ENCODE measurements at places on chromosomes 12 and 14.

DNA sequence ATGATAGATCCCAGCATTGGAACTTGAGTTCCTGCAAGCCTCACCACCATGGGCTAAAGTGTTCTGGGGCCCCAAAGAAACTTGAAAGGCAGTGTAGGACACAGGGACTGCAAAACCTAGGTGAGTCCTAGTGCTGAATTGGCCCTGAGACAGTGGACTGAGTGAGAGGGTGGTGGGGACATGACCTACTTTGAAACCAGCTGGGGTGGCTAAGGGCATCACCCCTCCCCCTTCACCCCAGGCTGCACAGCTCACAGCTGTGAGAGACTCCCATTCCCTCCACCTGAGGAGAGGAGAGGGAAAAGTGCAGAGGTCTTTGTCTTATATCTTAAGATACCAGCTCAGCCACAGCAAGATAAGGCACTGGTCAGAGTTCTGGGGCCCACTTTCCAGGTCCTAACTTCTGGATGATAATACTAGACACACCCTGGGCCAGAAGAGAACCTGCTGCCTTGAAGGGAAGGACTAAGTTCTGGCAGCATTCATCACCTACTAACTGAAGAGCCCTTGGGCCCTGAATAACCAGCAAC is 62.5 kb downstream of the MAPKAPK5 start:
- DNase-seq = no peak

GRCh38 chr14:66508846-66509621 is 1.1 kb downstream of the GPHN start:
- peak; percentile 54 for DNase-seq

- no peak for DNase-seq
These were observed 41.7 kb upstream of the ITPR2 start for GRCh38 chr12:26874501-26875296.

DNA sequence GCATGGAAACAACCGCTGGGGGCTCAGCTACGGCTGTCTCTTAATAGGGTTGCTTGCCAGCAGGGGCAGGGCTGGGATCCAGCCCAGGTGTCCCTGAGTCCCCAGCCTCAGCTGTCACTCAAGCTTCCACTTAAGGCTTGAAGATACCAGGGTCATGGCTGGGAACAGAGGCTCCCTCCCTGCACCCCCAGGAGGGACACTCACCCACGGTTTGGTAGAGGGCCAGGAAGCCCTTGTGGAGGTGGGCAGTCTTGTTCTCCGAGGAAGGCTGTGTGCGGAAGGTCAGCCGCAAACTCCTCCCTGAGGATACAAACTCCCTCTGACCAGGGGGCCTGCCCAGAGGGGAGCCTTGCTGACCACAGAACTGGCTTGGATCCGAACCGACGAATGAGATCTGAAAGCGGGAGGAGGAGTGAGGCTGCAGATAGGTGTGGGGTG is 7.3 kb downstream of the C1RL start:
- no peak for DNase-seq

GRCh38 chr12:94239332-94239993 is 91.1 kb downstream of the PLXNC1 start:
- no peak for DNase-seq

- no peak for DNase-seq
These were observed 1.8 kb downstream of the SH2B3 start for GRCh38 chr12:111407377-111408115.

- no peak for DNase-seq
These were observed 10.9 kb downstream of the PLEKHD1 start for GRCh38 chr14:69495341-69495921.

GRCh38 chr14:84228702-84229101 is 1301.2 kb upstream of the FLRT2 start:
- no peak for DNase-seq

DNA sequence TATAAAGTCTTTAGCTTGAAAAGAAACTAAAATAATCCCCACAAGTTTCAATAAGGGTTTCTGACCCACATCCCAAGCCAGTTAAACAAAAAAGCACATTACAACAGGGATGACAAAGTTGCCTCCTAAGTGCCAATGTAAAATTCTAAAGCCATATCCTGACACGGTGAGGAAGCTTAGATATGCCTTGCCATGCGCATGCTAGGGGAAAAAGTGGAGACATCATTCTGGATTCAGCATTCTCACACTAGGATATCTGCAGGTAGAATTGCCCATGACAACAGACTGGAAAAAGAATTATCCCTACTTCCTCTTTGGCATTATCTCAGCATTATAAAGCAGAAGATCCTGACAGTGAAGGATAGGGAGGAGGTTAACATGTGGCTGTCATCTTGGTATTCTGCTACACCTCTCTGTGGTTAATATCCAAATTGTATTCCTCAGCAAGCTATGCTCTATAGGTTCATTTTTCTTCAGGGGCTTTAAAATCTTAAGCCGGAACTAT is 4.9 kb downstream of the DUSP6 start:
- DNase-seq = no peak

DNA sequence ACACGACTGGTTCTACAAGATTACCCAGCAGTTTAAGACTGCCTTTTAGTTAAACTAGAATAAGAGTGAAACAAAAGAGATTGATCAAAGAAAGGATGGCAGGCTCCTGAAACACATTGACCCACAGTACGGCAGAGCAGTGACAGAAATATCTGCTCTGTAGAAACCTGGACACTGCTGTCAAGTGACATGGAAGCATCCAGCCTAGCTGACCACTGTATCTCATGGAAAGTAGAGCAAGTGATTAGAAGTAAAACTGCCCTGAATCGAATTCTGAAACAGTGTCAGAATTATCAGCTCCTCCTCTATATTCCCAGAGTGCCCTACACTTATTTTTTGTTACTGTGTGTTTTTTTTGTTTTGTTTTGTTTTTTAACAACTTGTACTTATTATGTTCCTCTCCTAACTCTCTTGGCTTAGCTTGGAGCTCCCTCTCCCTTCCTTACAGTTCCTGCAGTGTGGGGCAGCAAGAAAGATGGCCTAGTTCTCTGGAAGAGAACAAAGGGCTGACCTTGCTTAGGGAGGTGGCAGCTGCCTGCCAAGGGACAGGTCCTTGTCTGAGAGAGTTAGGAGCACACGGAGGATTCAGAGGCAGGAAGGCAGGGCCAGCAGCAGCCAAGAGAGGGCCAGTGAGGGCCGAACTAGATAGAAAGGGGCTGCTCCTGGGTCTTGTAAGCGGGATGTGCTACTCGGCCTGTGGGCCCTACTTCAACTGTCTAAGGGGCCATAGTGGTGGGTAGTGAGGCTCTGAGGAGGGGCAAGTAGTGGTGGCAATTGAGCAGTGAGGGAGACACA is 97.2 kb downstream of the PTPRR start:
- DNase-seq = no peak

DNA sequence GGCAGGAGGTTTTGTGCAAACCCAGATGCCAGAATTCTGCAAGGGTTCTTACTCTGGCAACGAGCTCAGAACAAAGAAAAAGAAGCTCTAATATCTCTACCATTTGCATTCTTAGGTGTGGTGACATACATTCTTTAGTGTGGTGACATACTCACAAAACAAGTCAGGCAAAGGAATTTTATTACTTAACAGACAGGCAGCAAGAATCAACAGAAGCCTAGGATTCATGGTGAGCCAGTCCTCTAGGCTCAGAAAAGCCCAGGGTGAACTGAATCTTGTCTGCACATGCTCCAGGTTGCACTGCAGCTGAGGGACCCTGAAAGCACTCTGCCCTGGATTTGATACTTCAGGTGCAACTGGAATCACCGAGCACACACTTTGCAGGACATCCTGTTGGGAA is 122.4 kb upstream of the PTPRQ start:
- DNase-seq = no peak

GRCh38 chr14:73243341-73243740 is 6.0 kb downstream of the PAPLN start:
- DNase-seq = no peak

DNA sequence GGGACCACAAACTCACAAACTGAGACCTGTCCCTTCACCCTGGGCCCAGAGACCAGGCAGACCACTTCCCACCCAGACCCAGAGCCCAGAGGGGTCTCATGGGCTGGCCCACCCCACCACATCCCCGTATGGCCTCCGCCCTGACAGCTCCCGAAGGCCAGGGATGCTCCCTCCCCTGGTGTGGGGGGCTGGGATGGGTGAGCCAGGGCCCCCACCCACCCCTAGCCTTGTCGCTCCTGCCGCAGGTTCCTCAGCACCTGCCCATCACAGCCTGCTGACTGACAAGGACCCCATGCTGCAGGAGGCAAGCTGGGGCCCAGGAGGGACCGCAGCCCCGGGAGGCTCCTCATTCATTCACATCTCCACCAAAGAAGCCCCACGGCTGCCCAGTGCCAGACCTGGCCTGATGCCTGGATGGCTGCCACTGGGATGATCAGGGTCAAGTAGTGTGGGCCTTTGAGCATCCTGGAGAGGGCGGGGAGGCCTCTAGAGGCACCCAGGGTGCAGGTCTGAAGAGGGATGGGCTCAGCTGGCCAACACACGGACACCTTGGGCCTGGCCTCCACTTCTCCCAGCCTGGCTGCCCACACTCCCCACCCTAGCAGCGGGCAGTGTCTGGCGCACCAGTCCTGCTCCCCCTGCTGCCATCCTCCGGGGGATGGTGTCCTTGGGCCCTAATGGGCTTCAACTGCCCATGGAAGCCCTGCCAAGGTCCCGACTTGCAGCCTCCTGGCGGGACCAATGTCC is 24.7 kb upstream of the GPR132 start:
- DNase-seq = no peak

GRCh38 chr12:66453120-66453519 is 150.8 kb downstream of the HELB start:
- no peak for DNase-seq

GRCh38 chr12:120093336-120093591 is 23.3 kb downstream of the RAB35 start:
- no peak for DNase-seq

DNA sequence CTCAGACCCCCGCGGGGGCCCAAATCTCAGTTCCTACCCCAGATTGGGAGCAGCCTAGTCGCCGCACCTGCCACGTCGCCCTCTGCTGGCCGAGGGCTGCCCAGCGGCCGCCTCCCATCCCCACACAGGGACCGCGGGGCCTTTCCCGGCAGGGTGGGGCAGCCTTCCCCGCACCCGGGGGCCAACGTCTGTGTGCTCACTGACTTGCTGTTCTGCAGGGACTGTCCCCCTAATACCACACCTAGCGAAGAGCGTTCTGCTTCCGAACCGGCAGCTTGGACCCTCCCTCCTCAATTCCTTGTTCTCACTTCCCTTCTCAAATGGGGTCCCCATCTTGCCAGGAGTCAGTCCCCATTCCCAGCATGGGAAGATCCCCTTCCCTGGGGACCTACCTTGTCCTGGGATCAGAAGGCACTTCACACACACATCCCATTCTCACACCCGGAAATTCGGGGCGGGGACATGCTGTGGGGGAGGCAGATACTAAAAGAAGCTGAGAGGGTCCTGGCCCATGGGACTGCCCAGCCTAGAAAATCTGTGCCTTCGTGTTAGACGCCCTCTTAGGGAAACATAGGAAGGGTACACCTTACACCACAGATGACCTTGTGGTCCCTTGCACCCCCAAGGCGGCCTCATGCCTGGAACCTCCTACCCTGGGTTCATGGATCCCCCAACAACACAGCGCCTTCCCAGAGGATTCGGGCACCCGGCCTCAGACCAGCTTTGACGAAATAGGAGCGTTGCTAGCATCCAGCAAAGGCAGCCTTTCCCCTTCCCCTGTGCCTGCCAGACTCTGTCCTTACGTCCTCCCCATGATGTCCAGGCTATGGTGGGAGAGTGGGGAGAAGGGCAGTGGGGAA is 16.4 kb downstream of the ACVRL1 start:
- DNase-seq = peak; percentile 16

GRCh38 chr12:12357719-12358461 is 1.0 kb downstream of the BORCS5 start:
- DNase-seq = no peak

DNA sequence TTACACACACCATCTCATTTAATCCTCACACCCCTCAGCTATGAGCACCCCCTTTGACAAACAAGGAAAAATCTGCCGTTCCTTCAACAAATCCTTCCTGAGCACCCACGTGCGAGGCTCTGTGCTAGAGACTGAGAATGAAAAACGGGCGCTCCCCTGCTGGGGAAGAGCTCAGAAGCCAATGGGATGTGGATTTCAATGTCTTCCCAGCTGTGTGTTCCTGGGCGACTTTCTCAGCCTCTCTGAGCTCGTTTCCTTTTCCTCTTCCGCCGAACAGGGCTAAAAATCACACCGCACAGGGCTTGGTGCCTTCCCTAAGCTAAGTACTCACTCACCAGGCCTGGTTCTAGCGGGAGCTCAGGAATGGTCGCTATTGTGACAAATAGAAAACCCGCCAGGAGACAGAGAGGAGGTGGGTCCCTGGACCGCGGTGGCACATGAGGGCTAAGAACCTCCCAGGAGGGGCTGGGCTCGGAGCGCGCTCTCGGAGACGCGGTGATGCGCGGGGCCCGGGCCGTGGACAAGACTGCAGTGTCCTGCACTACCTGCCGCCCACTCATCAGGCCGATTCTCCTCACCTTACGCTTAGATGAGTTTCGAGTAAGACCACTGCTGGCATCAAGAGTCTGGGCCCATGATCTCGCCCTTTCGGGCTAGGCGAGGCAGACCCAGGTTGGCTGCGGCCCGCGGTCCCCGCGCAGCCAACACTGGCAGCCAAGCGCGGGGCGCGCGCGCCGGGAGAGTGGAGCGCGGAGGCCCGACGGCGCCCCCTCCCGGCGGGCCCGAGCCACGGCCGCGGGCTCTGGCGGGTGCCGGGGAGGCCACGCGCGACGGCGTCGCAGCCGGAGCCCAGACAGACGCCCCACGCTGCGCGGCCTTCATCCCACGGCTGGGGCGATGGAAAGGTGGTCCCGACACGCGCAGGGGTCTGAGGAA is 17.0 kb downstream of the ZDHHC22 start:
- DNase-seq = no peak

GRCh38 chr12:54306925-54307741 is 6.3 kb upstream of the NFE2 start:
- peak; percentile 24 for DNase-seq

DNA sequence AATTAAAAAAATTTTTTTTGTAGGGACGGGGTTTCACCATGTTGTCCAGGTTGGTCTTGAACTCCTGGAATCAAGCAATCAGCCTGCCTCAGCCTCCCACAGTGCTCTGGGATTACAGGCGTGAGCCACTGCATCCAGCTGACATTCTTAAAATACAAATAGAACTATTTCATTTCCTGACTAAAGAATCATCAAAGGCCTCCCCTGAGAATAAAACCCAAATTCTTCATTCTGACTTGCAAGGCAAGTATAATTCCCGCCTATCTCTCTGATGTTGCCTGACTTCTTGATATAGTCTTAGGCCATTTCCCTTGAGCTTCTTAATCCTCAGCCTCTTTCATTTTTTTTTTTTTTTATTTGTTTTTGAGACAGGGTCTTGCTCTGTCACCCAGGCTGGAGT is 4.4 kb upstream of the BICD1 start:
- no peak for DNase-seq

DNA sequence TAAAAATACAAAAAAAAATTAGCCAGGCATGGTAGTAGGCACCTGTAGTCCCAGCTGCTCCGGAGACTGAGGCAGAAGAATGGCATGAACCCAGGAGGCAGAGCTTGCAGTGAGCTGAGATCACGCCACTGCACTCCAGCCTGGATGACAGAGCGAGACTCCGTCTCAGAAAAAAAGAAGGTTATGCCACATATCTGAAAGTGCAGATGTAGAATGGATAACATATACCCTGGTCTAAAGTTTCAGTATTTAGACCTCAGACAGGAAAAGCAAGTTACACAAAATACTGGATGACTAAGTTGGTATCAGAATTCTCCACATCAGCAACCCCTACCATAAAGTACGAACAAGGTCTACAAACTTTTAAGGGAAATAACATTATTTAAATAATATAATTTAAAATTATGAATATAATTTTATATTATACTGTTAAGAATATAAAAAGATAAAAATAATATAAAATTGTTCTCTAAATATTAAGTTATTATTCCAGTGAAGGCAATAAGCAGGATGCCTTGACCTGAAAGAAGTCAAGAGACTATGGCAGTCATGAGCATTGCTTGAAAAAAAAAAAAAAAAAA is 169.9 kb downstream of the CRADD start:
- DNase-seq = no peak

Measured in DND-41 (cell line).